Activated naive CD4-positive, alpha-beta T cell treated with anti-CD3 and anti-CD28 coated beads, Interleukin-2, amount 50 U/mL, for 16 hours (primary cell): ENCODE measurements at places on chromosomes 11 and 22.

- no peak for DNase-seq
These were observed 115.3 kb upstream of the SERPIND1 start for GRCh38 chr22:20658433-20659222.

DNA sequence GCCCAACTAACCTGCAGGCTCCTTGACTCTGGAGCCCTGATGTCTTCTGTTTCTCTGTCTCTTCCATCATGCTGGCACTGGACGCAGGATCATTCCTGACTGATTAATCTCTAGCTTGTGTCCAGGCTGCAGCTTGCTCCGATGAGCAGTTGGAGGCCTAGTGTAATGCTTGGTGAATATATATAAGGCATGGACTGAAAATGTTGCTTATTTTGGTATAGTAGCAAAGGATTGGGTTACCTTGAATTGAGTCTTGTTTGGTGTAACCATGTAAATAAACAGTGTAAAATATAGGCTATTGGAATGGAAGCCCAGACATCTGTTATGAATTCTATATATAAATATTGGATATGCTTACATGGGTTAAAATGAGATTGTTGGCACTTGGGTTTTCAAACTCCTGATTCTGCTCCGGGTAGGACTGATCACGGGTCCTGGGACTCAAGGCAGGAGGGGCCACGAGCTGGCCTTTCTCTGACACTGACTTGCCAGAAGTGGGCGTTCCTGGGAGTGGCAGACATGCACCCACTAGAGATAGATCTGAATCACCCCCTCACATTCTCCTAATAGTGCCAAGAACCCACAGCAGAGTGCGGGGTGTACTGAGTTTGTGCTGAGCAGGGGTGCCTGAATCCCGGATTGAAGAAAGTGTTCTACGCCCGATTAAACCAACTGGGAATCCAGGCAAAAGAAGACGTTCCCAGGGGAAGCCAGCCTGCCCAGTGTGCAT is 25.8 kb downstream of the LRP5 start:
- DNase-seq: no peak

GRCh38 chr11:103622296-103622695 is 414.1 kb upstream of the DDI1 start:
- no peak for DNase-seq

GRCh38 chr22:33817512-33818127 is 102.7 kb downstream of the LARGE1 start:
- DNase-seq: no peak

- no peak for DNase-seq
These were observed 13.2 kb downstream of the PDE3B start for GRCh38 chr11:14656536-14657457.
